ENCODE measurements at places on chromosomes 5 and 9.
A peak's percentile ranks its signal among the peaks of the same experiment; 100 is the strongest.

- DNase-seq: peak; percentile 29
Measured at GRCh38 chr5:142201471-142201887, 92.9 kb downstream of the NDFIP1 start.

- DNase-seq: no peak
Measured at GRCh38 chr5:168833936-168834335, 254.8 kb upstream of the PANK3 start.

- DNase-seq: no peak
Measured at GRCh38 chr9:110008663-110009062, 199.3 kb downstream of the C9orf152 start.

GRCh38 chr5:83149671-83150070 is 72.3 kb downstream of the XRCC4 start:
- no peak for DNase-seq

DNA sequence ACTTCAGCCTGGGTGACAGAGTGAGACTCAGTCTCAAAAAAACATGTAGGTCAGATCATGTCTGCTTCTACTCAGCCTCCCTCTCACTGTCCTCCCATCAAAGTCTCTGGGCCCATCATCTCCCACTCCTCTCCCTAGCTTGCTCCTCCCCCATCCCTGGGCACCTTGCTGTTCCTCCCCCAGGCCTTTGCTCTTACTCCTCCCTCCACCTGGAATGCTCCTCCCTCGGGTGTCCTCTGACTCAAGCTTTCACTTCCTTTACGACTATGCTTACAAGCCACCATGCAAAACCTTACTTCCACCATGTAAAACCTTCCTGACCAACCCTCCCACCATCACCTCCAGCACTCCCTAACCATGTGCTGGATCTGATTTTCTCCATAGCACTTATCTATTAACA is 51.5 kb downstream of the MTMR12 start:
- no peak for DNase-seq

DNA sequence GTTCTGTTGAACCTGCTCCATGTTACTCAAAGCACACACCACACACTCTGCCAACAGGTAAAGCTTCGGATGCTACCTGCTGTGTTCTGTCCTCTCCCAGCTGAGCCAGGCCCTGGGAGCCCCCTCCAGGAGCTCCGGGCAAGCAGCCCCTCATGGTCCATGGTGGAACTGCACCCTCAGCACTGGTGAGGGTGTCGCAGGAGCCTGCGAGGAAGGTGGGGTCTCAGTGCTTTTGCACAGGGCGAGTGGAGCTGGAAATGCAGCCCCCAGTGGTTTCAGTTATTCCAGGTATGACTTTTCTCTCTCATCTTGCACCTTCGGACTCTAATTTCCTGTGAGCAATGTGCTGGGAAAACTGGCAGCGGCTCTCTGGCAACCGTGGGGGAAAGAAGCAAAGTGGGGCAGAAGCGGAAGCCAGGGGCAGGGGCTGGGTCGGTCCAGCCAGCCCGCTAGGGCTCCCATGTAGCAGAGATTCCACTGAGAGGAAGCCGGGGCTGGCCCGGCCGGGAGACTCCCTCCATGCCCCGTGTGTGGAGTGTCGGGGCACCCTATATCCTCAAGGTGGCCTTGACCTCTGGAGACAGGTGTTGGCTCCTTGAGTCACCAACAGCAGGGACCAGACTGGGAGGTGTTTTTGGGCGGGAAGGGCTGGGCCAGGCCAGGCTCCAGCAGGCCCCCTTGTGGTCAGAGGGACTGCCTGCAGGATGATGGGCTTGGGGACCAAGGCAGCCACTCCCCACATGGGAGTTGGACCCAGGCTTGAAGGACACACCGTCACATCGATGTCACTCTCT is 75.6 kb upstream of the PRSS3 start:
- no peak for DNase-seq

DNA sequence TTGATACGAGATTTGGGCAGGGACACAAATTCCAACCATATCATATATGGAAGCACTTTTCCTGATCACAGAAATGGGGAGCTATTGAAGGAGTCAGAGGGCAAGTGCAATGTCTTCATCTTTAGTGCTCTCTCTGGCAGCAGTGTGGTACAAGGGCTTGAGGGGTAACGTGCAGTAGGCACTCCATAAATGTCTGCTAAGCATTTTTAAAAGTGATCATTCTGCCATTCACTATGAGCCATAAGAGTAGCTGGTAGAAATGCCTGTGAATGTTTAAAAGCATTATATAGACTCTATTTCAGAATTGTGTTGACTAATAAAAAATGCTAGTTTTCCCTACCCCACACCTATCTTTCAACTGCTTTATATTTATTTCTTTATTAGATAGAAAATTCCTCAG is 61.1 kb upstream of the DHFR start:
- no peak for DNase-seq

- DNase-seq: no peak
Measured at GRCh38 chr5:9716838-9717281, 86.7 kb upstream of the TAS2R1 start.

- peak; percentile 84 for DNase-seq
Measured at GRCh38 chr5:73625944-73626811, at the start of gene ARHGEF28. TSS of gene ARHGEF28 (plus strand) at chr5:73626196. CDS start at chr5:73684852, 58,656 bp downstream.

- no peak for DNase-seq
Measured at GRCh38 chr5:38832810-38833209, 13.0 kb upstream of the OSMR start.

GRCh38 chr5:173230690-173231380 is 4.2 kb downstream of the NKX2-5 start:
- DNase-seq: no peak

DNA sequence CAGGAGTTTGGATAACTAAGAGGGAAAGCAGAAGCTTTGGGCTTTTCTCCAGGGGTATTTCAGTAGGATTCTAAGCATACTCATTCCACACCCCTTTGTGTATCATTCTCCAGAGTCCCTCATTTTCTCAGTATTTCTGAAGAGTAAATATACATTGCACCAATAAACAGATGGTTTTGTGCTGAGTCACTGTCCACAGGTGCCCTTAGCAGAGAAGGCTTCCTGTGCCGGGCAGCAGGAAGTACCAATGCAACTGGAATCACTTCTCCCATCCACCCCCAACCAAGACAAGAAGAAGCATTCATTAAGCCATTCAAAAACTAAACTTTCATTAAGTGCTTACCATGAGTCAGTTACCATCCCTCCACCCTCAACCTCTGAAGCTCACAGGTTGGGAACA is 3.6 kb upstream of the CCNJL start:
- DNase-seq: no peak

GRCh38 chr5:82335806-82336205 is 57.7 kb upstream of the RPS23 start:
- DNase-seq: peak; percentile 94

DNA sequence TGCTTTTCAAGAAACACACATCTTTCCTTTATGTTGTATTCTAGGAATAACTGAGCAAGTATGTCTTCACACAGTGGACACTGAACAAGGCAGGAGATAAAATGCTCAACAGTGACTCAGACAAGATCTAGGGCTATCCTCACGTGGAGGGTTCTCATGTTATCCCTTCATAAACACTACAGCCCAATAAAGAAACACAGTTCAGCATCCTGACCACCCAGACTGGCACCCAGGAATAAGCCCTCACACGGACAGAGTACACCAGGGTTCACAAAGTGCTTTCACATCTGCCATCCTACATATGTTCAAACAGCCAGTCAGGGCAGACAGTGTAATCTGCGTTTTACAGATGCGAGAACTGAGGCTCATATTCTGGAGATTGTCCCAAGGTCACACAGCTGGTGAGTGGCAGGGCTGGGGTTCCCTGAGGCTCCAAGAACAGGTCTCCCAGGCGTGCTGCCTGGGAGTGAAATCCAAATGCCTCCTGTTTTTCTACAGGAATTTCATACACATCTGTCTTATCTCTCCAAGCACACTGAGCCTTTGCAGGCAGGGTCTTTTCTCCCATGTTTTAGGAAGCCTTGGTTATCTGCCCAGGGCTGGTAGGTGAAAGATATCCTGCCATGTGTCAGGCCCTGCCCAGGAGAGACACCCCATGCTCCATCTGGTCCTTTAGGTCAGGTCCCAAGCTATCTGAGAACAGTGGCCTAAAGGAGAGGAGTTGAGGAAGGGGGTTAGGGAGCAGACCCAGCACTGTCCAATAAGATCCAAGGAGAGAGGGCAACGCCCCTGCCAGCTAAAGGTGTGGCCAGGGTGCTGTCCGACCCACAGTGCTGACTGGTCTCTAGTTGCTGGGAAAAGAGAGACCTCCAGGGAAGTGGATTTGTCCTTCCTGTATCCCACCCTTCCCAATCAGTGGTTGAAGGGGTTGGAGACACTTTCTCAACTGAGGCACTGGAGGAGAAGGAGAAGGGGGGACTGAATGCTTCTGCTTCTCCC is 47.9 kb upstream of the XPA start:
- no peak for DNase-seq

- no peak for DNase-seq
Measured at GRCh38 chr9:81430727-81431126, 258.6 kb downstream of the TLE1 start.

GRCh38 chr5:113047234-113047633 is 70.6 kb downstream of the DCP2 start:
- peak; percentile 70 for DNase-seq

- DNase-seq: peak; percentile 93
Measured at GRCh38 chr5:95822542-95823181, at the start of gene GLRX. TSS of gene GLRX (minus strand) at chr5:95822726. CDS start at chr5:95822662, 64 bp downstream.

GRCh38 chr9:116002624-116003023 is 151.0 kb upstream of the PAPPA start:
- DNase-seq: peak; percentile 88

DNA sequence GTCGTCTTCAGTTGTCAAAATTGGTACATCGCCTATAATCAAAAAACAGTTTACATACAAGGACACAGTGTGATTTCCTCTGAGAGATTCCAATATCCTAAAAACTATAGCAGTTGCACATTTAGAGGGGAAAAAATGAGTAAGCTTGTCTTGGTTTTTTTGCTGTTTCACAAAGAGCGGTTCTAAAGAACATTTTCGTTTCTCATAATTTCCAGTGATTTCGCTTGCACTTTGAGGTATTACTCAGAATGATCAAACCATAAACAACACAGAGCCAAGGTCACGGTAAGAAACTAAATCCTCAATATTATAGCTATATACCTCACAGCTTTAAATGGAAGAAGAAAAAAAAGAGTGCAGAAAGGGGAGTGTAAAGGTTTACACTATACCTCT is 861 bp downstream of the MTX3 start:
- no peak for DNase-seq

DNA sequence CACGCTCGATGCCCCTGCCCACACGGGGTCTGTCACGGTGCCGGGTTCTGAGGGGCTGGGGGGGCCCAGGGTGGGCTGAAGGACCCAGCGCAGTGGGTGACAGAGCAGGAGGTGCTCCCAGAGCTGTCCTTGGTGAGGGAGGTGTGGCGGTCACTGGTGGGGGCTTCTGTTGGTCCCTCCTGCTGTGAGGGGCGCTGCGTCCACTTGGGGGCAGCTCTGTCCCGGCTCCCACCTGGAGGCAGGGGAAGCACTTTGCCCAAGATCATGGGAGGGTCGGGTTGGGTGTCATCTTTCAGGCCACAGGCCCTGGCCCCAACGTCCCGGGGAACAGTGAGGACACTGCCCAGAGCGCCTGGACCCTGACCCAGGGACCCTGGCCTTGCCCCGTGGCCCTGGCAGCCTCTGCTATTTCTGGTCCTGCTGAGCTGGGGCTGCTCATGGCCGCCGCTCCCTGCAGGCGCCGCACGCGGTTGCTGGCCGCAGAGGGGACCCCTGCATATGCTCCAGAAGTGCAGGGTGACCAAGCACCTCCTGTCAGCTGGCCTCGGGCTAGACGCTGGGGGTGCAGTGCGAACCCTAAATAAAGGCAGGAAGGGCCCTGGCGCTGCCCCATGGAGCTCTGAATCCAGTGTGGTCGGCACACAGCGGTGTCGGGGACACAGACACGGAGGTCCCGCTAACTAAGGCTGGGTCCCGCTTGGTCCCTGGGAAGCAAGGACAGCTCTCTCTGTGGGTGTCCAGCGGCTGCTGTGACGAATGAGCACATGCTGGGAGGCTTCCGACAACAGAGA is 11.6 kb upstream of the RNU6ATAC start:
- peak; percentile 30 for DNase-seq

- no peak for DNase-seq
Measured at GRCh38 chr9:95142315-95142714, 175.2 kb downstream of the FANCC start.

DNA sequence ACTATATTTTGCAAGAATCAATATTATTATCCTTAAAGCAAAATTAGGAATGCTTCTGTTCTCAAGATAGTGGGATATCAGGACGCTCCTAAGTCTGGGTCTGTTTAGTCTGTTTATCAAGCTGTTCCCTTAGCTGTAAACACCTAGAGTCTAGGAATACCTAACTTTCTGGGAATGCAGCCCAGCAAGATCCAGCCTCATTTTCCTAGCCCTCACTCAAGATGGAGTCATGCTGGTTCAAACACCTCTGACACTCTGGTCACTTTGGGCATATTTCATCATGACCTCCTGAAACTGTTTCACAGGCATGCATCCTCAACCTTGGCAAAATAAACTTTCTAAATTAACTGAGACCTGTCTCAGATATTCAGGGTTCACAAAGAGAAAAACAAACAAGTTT is 14.4 kb upstream of the MRPS30 start:
- DNase-seq: no peak

- DNase-seq: peak; percentile 87
Measured at GRCh38 chr5:112555691-112556090, 136.6 kb upstream of the EPB41L4A start.

DNA sequence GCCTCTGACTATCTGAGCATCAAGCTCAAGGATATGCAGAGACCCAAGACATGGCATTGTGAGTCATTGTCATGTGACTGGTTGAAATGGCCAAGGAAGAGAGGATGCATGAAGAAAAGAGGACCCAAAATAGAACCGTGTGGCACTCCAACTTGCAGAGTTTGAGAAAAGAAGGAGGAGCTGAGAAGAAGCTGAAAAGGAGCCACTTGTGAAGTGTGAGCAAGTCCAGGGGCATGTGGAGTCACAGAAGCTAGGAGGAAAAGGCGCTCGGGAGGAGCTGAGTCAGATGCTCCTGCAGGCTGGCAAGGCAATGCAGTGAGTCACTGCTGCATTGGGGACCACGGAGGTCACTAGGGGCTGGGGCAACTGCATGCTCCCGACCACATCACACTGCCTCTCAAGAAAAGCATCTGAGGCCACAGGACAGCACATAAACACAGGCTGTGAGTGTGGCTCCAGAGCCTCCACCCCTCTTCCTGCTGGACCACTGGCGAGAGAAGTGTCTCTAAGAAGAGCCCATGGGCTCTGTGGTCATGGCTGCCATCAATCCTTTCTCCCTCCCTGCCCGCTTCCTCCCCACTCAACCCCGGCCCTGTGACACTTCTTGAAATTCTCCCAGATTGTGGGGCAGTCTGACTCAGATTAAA is 197.6 kb downstream of the DRD1 start:
- peak; percentile 85 for DNase-seq

DNA sequence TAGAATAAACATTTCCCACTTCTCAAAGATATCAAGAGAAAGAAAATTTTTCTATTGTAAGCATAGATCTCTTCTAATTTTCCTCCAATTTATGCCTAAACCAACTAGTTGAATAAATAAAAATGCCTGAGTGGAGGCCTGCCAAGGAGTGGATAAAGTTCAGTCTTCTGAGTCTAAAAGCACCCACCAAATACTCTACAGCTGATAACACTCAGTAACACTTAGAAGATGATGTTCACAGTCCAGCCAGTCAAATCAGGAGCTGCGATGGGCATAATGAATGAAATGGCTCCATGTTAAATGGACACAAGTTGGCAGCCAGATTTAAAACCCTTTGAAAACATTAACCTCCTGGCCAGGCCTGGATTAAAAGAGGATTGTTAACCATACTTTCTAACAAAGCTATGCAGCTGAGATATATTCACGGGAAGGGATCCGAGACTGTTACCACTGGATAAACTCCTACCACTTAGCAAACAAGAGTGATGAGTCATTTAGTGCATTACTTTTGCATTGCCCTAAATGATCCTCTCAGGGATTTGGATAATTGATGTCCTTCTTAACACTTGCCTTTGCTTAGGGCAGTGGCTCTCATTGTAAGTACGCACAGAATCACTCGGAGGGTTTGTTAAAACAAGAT is 63.7 kb upstream of the CCDC112 start:
- no peak for DNase-seq

Measured in myocyte (in vitro differentiated cells).